ENCODE measurements at places on chromosomes 1 and 21.

GRCh38 chr1:151475175-151475574 lies 15.9 kb upstream of the POGZ start:
- DNase-seq = no peak

DNA sequence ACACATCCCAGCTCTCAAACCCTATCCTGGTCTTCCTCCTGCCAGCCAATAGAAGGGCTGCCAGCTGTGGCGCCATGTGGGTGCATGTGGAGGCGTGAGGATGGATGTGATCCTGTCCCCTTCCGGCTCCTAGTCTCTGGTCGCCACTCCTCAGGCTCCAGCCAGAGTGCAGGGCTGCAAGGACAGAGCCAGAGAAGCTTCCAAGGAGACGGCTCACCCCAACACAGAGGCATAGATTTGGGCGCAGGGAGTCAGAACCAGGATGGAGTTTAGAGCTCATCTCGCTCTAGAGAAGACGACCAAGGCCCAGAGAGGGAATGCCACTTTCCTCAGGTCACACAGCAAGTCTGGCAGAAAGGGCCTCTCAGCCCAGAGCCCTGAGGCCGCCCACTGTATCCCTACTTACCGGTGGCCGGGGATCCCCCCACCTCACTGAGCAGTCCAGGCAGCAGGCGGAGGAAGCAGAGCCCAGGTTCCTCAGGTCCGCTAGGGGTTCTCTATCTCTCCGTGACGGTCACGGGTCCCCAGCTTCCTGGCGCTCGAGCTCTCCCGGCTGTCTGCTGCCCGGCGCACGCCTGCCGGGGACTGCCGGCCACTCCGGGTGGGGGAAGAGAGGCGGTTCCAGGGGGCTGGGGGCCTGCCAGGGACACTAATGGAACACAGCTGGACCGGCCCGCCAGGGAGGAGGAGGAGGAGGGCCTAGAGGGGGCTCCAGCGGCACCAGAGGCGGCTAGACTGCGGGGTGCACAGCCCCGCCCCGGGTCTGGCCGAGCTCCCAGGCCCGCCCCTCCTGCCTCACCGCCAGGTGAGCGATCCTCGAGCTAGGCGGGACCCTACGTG lies at the start of gene COL16A1:
Gene COL16A1 (minus strand): TSS at position 587 of the 840 bp plus-strand sequence. CDS start 1,824 bp downstream, outside the sequence.
- DNase-seq = no peak

GRCh38 chr1:62356257-62356835 lies 37.1 kb upstream of the KANK4 start:
- peak; percentile 29 for DNase-seq

GRCh38 chr1:151728151-151729054 lies 7.1 kb downstream of the RIIAD1 start:
- DNase-seq = no peak

DNA sequence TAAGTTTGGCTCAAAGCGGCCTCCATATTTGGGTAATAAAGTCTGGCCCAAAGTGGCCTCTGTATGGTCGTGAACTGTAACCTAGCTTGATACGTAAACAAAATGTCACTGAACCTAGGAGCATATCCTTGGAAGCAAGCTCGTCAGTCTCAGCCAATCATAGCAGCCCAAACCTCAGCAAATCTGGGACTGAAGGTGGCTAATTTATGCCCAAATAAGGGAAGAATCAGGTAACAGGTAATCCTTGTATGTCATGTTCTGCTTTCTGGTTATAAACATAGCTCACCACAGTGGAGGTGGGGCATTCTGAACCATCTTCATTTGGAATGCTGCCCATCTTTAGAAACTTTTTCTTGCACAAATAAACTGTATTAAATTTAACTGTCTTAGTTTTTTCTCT lies 281.1 kb downstream of the TTLL7 start:
- DNase-seq = no peak

- no peak for DNase-seq
Measured at GRCh38 chr1:16321176-16321867, 31.0 kb downstream of the FBXO42 start.

GRCh38 chr1:11026052-11026451 lies 13.6 kb downstream of the TARDBP start:
- DNase-seq = no peak

Data from retinal pigment epithelial cell (primary cell).